ENCODE measurements at places on chromosomes 1 and 21.

GRCh38 chr1:22662318-22662717, 9.3 kb downstream of the C1QB start:
- DNase-seq = peak; percentile 62

DNA sequence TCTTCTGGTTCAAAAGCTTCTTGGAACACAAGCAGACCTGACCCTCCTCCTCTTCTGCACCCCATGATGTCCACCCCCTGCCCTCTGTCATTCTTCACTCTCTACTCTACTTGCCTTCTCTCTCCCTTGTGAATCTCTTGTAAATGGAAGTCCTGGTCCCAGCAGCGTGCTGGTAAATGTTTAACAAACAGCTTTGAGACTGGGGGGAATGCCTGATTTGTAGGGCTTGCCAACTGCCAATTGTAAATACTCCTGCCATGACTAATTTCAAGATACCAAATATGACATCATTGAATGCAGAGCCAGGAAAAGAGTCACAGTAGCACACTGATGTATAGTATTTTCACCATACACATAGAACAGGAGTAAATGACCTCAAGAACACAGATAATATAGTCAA, 40.9 kb upstream of the LRRN2 start:
- no peak for DNase-seq

DNA sequence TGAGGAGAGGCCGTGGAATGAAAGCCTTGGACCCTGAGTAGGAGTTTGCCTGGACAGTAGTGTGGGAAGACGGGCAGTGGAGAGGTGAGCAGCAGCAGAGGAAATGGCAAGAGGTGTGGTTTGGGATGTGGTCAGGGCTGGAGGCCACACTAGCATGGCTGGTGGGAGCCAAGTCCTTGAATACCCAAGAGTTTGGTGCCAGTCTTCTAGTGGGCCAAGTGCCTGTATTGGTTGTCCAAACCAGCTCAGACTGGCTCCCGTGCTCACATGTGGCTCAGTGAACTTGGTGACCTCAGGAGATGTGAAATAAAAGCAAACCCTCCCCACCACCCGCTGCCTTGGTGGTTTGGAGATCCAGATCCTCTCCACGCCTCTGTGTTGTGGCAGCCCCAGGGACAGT, 2.4 kb downstream of the GUCA2A start:
- no peak for DNase-seq

GRCh38 chr1:201742955-201743805, 85.8 kb upstream of the IPO9 start:
- DNase-seq = no peak

DNA sequence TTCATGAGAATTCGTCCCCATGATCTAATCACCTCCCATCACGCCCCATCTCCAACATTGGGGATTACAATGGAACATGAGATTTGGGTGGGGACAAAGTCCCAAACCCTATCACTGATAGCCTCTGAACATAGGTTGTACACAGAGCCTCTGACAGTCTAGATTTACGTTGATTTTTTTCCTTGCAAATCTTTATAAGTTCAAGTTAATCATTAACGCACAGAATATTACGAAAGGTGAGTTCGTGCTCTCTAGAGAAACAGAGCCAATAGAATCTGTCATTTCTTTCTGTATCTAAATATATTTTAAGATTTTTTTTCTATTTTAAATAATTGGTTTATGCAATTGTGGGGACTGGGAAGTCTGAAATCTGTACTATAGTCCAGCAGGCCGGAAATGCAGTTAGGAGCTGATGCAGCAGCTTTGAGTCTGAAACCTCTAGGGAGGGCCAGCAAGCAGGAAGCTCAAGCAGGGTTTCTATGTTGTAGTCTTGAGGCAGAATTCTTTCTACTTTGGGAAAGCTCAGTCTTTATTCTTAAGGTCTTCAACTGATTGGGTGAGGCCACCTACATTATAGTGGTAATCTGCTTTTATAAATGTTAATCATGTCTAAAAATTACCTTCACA, 61.0 kb downstream of the SELENOF start:
- peak; percentile 25 for DNase-seq

- peak; percentile 76 for DNase-seq
Measured at GRCh38 chr21:38861989-38862683, 56.4 kb downstream of the ETS2 start.

GRCh38 chr1:45607404-45608074, 16.3 kb downstream of the CCDC17 start:
- DNase-seq = no peak

DNA sequence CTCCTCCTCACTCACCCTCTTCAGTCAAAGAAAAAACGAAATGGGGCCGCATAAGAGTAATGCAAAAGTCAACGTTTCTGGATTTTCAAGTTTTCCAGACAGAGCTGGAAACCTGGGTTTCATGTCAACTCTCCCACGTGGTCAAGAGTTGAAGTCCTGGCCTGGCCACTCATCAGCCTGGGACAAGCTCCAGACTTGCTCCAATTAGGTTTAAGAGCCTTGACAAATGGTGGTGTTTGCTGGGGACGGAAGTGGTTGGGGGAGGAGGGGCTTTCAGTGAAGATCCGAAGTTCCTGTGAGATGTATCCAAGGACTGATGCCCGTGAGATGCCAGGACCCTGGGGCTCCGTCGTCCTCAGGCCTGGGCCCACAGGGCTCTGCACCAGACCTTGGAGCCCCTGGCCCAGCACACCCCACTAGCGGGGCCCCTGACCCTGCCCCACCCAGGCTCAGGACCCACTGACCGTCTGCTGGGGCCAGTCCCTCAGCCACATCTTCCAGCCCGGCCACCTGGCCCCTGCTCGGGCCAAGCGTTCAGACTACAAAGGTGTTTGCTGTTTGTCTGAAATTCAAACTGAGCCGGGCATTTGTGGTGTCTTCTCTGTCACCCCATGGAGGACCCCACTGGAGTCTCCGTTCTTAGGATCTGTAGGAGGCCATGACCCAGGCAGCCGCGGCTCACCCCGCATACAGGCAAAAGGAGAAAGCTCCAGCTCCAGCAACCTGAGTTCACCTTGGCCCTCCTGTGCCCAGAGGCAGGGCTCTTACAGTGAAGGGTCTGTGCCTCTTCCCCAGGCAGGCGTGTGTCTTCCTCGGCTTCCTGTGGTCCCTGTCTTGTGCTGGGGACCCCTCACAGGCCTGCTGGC, 53.3 kb downstream of the SIK1 start:
- no peak for DNase-seq

DNA sequence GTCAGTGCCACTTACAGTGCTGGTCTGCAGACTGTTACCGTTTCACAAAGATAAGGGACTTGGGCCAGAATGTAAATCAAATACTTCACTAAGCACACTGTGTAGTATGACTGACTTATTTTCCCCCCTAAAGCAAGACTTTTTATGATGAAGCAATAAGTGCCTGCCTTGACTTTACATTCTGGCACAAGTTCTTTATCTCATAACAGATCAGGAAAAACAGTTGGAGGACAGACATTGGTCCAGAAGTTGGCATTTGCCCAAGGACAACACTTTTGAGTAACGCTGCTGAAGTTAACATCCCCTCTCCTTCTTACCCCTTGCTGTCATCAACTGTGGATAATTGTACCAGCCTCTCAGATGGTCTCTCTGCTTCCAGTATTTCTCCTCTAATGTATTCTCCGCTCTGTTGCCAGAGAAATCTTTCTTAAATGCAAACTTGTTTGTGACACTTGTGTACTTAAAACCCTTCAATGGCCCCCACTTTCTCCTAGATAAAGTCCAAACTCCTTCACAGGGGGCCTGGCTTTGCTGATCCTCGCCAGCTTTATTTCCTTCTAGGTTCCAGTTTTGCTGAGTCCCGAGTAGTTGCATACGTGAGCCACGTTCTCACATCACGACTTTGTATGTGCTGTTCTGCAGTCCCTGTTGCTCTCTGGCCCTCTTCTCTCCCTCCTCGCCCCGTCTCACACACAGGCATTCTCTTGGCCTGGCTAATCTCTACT, 45.7 kb downstream of the S1PR1 start:
- no peak for DNase-seq

DNA sequence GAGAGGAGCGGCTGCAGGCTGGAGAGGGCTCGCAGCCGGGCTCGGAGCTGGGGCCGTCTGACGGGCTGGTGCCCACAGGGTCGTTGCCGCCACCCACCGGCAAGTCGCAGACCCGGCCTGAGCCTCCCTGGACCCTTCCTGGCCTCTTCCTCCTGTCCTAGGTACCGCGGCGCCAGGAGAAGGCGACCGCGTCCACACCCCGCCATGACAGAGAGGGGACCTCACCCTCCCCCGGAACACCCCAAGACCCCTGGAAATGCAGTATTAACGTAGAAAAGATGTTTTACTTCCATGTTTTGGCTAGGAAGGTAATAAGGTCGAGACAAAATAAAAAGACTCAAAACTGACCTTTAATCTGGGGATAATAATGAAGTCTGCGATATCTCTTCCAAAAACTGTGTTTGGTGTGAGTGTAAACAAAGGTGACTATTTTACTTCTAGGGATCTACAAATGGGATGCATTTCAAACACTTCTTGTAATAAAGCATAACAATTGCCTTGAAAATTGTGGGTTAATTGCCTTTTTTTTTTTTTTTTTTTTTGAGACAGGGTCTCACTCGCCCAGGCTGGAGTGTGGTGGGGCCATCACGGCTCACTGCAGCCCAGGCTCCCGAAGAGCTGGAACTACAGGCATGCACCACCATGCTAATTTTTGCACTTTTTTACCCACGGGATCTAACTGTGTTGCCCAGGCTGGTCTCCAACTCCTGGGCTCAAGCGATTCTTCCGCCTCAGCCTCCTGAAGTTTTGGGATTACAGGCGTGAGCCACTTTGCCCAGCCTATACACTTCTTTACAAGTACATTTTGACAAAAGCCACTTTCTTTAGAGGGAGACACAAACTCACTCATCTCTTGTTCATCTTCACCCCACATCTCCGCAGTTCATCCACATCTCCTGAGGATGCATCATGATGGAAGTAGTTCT, 838 bp upstream of the RSRP1 start:
- DNase-seq = no peak

DNA sequence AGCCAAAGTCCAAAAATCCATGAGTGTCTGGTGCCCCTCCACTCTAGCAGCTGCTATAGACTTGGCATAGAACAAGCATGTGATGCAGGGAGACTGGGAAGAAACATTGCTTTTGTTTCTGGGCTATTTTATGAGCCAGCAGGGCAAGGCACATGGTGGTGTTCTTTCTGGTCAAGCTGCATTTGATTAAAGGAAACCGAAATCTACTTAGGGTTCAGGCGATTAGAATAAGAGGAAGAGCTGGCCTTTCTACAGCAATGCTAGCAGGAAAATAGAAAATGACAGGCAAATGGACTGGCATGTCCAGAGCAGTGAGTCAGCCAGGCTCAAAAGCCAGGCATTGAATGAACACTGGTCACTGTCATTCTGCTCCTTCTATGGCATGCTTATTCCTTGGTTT, 28.5 kb upstream of the ARHGAP29 start:
- DNase-seq = no peak

DNA sequence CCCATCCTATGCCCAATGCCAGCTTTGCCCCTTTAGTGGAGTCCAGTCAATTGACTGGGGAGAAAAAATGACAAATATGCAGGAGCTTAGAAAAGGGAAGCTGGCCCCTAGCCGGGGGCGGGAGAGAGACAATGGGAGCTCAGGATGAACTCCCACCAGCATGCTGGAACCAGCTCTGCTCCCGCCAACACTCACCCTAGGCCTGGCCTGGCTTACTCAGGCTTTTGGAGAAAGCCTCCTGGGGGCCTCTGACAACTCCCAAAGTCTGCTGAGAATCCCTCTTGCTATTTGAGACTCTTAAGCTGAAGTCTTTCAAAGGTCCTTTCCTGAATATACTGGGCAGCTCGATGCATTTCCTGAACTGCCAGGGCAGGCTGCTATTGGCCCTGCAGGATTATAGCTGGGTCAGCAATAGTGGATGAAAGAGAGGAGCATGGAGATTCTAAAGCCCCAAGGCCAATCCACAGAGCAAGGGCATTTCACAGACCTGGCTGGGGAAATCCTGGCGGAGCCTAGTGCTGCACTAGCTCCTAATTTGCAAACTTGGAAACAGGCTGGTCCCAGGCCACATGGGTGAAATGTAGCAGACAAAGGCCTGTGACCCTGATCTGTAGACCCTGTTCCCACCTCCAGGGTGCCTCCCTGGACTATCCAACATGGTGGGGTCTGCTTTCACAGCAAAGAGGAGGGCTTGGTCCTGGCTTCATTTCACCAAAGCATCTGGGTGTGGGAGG, 35.7 kb upstream of the CLSTN1 start:
- DNase-seq = peak; percentile 39

DNA sequence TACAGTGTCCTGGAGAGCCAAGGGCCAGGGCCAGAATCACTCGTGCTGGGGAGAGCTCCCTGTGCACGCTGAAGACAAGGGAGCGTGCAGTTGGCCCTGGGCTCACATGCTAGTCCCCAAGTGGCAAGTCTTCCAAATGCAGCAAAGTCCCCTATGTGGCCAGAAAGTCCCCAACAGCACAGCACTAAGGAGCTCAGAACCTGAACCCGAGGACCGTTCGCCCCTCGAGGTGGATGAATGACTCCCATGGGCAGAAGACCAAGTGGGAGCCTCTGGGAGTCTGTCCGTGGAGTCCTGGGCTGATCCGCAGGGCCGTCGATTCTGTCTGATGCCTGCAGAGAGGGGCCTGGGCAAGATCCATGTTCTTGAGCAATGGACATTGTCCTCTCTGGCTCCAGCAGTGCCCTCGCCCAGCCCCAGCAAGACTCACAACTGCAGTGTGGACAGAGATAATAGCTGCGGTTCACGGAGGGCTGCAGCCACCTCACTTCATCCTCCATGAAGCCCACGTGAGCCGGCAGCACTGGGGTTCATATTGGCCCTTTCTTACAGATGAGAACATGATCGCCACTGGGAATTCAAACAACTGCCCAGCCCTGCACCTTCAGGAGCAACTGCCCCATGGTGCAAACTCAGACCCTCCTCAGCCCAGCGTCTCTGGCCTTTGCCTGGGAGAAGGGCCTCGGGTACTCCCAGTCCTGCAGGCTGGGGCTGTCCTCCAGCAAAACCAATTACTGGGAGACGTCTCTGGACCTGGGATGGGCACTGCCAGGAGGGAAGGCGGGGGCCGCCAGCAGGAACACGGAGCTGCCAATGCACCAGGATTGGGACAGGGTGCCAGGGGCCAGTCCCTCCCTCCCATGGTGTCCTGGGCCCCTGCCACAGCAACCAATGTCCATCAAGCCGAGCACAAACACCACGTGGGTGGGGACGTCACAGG, 243.7 kb downstream of the NPHP4 start:
- DNase-seq = no peak

- DNase-seq = no peak
Measured at GRCh38 chr1:213419401-213420030, 368.5 kb downstream of the RPS6KC1 start.

GRCh38 chr21:18801468-18801867, 397.9 kb upstream of the TMPRSS15 start:
- DNase-seq = peak; percentile 14

DNA sequence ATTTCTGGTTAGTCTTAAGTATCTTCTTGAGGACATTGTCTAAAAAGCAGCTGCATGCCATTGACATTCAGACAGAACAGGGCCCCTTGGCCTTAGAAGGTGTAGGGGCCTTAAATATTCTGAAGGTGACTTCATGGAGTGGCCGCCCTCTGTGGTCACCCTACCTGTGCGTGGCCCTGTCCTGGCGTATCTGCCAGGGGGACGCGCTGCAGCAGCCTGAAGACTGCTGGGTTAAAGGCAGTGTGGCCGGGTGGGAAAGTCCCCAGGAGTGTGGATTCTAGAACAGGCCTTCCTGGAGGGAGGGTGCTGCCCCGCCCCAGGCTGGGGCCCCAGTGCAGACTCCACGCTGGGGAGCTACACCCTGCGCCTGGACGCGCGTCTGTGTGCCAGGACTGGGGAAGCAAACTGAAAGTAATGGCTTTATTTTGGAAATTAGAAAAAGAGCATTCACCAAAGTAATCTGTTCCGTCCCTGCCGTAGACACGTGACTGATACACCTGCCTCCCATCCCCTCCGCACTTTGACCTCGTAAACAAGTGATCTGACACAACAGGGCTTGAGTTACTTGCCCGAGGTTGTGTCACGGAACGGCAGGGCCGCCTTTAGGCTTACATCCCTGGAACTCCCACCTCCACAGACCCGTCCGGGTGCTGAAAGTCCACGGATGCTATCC, 1.8 kb downstream of the AGPAT3 start:
- peak; percentile 51 for DNase-seq
